Gastroesophageal sphincter (tissue), 4 donors: ENCODE measurements at places on chromosomes 5 and 9.

DNA sequence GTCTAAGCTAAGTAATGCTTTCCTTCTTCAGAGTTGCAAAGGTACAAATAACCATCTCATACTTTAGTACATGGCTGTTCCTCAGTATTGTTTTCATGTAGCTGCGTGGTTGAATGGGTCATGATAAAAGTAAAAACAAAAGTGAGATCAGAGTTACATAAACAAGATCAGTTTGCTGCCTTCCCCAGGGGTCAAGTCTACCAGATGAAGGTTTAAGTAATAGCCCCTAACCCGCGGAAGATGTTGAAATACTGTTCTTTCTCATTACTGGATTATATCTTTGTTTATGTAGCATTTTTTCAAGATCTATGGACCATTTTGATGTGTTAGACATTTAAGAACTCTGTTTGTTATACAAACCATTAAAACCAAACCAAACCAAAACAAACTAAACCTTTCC, 34.1 kb upstream of the ARRDC3 start:
- no peak for ATAC-seq

DNA sequence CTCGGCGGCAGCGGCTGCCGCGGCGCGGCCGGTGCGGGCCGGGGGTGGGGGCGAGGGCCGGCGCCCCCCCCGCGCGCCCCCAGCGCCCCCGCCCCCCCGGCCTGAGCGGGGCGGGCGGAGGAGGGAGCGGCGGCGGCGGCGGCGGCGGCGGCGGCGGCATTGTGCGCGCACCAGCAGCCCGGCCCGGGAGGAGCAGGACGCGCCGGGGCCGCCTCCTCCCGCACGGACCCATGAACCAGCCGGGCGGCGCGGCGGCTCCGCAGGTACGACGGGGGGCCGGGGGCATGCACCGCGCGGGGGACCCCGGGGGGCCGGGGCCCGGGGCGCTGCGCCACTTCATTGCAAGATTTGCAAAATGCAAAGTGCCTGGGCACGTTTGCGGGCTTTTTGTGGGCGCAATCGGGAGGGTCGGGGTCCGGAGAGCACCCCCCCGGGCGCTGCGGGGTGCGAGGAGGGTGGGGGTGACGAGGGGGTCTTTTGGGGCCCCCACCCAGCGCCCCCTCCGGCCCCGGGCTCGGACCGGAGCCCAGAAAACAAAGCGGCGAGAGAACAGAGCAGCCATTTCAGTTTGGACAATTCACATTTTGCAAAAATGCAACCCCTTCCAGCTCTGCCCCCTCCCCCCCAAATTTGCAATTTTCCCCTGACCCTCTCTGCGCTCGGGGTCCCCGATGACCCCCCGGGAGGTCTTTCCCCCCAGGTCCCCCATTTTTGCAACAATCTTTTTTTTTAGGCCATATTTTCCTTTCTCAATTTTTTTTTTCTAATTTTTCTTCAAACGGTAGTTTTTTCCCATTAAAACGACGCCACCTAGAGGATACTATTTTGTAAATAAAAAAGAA, at the start of gene ZNF618:
Gene ZNF618 (plus strand): TSS at position 159 of the 842 bp plus-strand sequence. CDS start 72 bp downstream, at position 231.
- peak; percentile 66 for ATAC-seq

GRCh38 chr9:76441551-76442322, 17.2 kb upstream of the GCNT1 start:
- no peak for ATAC-seq

DNA sequence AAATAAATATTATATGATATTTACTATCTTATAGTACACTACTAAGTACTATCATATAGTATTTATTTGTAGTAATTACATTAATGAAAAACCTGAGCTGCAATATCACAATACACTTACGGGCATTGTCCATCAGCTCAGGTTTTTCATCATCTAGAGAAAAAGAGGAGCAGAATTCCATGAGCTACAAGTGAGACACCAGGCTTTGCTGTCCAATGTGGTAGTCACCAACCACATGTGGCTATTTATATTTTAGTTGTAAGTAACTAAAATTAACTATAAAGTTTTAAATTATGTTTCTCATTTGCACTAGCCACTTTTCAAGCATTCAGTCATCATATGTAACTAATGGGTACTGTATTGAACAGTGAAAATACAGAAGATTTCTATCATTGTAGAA, 13.8 kb upstream of the NRG2 start:
- ATAC-seq = no peak

DNA sequence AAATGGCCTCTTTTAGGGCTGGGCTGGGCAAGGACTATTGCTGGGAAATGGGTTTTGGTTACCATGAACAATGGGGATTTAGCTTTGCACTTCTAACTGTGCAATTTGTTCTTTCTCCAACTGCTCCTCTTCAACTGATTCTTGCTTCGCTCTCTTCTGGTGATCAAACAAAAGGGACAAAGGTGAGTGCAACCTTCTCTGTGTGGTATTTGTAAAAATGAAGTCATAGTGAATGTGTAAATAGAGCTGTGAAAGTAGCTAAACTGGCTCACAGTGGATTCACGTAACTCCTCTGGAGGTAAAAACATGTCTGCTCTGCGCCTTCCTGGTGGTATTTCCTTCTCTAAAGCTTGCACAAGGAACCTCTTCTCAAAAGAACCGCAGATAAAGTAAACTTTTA, 20.9 kb upstream of the SPINK14 start:
- no peak for ATAC-seq

- peak; percentile 62 for ATAC-seq
Observed at GRCh38 chr9:73149371-73150067, 2.1 kb upstream of the ANXA1 start.

GRCh38 chr5:1494780-1495524, 28.8 kb downstream of the LPCAT1 start:
- no peak for ATAC-seq

- no peak for ATAC-seq
Observed at GRCh38 chr9:126671381-126671831, 57.7 kb downstream of the LMX1B start.

- peak; percentile 16 for ATAC-seq
Observed at GRCh38 chr5:17143335-17143734, 74.1 kb upstream of the BASP1 start.

- ATAC-seq = no peak
Observed at GRCh38 chr5:64519263-64519662, 13.4 kb downstream of the RGS7BP start.

- no peak for ATAC-seq
Observed at GRCh38 chr9:131824155-131824594, 84.3 kb upstream of the RAPGEF1 start.

DNA sequence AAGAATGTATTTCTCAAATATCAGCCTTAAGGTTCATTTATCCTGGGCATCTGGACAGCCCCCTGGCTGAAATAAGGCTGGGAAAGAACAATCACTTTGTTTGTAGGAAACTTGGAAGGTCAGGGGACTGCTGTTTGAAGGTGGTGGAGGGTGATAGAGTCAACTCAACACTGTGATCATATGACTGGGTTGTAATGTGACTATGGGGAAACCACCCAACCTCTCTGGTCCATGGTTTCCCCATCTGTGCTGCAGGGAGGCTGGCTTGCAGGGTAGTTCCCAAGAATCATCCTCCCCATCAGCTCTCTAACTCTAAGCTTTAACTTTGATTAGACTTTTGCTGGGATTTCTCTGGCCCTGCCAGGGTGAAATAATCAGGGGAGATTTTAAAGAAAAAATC, 10.0 kb downstream of the INSYN2B start:
- no peak for ATAC-seq

DNA sequence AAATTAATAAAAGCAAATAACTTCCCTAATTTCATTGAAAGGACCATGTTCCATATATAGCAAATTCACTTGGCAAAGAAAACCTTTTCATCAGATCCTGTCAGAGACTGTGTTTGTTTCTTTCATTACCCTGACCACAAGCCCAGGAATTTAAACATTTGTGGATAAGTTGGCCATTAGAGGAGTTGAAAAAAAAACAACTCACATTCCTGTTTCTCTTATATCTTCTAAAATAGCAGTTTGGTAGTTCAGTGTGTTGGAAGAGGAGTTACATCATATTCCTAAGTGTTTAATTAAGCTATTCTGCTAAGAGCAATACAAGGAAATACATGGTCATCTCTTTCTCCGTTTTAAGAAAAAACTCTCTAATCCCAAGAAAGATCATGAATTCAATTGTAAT, 505.6 kb downstream of the TLE1 start:
- ATAC-seq = no peak

GRCh38 chr9:88488166-88488565, 46.8 kb upstream of the NXNL2 start:
- no peak for ATAC-seq

DNA sequence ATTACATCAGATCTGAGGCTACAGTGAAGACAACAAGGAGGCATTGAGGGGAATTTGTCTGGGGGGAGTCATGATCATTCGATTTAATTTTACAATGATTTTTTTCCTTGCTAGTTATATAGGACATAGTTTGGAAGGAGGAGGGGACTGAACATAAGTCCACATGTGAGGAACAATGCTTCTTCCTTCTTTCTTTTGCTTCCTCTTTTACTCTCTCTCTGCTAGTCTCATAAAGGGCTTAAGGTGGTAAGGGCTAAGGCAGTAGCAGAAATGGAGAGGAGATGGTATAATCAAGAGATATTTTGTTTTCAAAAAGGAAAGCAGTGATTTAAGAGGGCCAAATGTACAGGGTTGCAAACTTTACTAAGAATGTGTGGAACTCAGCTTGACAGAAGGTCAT, 64.3 kb downstream of the GRIN3A start:
- ATAC-seq = no peak

DNA sequence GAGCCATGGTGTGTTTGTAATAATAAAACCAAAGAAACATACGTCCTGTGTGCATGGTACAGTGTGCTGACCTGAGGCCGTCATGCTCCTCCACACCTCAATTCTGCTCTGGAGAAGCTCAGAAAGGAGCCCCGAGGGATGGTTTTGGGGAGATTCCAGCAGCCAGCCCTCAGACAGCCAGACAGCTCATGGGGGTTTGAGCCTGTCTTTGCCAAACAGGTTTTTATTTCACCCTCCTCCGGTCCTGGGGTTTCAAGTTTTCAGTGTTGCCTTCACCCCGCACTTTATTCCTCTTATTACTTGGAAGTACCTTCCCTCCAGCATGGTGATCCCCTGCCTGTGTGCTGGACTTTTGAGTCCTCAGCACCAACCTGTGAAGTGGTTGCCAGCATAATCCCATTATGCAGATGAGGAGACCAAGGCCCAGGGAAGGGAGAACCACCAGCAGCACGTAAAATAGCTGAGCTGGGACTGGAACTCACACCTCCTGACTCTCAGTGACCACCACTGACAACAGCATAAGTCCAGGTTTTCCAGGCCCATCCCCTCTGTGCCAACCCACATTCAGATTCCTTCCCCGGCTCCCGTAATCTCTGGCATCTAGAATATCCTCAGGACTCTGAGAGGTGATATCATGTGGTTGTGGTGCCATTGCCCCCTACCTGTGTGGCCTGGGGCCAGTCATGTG, 35.1 kb downstream of the TGFBI start:
- ATAC-seq = no peak

DNA sequence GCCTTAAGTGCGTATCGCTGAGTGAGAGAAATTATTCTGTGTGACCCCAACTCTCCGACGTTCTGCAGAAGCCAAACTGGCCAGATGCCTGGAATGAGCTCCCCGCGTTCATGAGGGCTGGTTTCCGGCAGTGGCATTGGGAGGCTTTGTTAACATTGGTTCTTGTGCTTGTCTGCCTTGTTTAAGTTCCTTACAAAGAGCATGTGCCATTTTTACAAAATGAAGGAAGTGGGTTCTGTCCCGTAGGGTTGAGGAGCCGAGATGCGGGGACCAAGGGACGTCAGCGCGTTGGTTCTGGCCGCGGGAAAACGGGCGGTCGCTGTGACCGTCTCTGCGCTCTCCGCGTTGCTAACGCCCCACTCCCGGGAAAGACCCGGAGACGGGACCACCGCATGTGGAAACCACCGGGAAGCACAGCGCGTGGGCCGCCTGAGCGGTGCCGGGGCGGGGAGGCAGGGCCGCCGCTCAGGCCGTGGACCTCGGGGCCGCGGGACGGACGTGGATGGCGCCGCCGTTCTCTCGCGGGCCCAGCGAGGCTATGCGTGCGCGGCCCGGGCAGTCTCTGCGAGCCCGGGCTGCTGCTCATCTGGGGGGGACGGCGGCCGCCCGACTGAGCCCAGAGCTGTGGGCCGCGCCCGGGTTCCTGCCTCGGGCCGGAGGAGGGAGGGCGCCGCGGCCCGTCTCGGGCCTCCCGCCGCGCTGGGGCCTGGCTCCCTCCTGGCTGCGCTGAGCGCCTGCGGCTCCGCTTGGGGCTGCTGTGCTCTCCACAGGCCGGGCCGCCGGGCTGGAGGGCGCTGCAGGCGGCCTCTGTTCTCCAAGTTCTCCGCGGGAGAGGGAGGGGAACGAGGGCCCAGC, 13.4 kb downstream of the RABL6 start:
- ATAC-seq = peak; percentile 69

GRCh38 chr5:151139015-151139414, 18.6 kb downstream of the ANXA6 start:
- no peak for ATAC-seq

DNA sequence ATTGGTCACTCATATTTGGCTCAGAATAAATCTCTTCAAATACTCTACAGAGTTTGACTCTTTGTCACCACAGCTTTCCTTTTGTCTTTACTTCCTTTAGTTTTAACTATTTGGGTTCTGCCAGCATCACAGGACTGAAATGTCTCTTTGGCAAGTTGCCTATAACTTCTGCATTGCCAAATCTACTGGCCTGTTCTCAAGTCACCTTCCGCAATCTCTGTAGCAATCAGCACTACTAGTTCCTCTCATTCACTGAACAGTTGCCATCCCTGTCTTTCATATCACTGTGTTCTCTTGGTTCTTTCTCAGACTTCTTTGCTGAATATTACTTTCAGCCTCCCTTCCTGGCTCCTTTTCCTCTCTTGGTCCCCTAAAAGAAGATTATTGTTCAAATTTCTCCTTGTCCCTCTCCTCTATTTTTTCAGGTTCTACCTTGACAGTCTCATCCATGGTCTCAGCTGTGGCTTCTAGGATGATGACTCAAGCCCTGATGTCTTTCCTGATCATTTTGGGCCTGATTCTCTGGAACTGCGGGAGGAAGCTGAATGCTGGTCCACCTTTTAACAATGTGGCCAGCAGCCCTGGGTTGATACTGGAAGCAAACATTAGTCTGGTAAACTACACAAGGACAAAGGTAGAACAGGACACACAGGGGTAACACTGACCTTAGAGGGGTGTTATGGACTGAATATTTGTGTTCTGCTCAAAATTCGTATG, 44.0 kb upstream of the LIFR start:
- no peak for ATAC-seq

- no peak for ATAC-seq
Observed at GRCh38 chr5:88051148-88051547, 217.5 kb downstream of the TMEM161B start.

GRCh38 chr9:103615994-103616393, 478.1 kb upstream of the SMC2 start:
- ATAC-seq = no peak
